ENCODE measurements at places on chromosomes 12 and 14.

- peak; percentile 72 for DNase-seq
Measured at GRCh38 chr14:77067632-77068516, 30.2 kb upstream of the CIPC start.

DNA sequence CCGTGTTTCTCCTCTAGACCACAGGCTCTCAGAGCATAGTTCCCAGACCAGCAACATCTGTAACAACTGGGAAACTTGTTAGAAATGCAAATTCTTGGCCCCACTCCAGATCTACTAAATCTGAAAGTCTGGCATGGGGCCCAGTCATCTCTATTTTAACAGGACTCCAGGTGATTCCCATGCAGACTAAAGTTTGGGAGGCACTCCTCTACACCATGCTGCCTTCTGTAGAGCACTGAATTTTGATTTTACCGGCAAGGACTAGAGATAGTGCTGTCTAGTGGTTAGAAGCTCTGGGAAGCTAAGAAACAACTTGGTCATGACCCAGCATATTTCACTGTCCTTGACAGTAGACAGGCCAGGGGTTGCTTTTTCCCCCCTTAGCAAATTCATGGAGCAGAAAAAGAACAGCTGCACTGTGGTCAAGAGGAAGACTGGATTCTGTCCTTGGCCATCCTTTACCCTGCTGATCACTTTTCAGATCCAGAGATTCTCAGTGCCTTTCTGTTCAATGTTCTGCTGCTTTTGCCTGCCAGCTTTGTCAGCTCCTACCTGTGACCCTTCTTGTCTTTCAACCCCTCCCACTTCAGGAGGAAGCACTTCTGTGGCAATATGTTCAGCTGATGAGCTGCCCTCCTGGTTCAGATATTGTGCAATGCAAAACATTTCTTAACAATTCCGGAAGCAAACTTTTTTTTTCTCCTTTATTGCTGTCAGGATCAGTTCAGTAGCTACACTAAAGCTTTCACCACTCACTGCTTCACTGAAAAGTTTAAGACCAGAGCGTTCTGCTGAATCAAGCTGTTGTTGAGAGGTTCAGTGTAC, 133.8 kb upstream of the NUDT4 start:
- peak; percentile 79 for DNase-seq

- DNase-seq, result peak; percentile 40
Measured at GRCh38 chr12:101878243-101878821, 952 bp downstream of the DRAM1 start.

DNA sequence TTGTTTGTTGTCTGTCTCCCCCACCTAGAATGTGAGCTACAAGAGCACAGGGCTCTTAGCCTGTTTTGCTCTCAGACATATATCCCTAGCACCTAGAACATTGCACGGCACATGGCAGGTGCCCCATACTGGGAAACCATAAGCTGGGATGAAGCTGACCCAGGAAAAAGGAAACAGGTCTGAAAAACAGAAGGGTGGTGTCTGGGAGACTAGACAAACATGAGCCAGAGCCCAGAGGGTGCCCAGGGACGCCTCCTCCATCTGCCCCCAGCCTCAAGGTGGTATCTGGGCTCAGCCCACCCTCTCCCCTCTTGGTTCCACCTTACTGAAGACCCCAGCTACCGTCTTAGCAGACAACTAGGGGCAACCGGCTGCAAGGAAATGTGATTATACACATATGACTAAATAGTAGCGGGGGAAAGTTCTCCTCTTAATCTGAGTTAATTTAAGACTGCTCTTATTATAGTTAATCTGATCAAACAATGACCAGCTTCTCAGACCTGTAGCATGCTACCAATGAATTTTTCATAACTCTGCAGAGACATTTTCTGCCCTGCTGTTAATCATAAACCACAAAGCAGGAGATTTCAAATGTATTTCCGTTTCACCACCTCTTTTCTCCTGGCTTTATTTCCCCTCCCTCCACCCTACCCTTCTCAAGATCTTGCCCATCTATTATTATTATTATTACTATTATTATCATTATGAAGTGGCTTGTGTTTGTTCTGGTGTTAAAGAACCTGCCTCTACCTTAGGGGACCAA, 31.9 kb downstream of the KSR2 start:
- DNase-seq, result no peak

DNA sequence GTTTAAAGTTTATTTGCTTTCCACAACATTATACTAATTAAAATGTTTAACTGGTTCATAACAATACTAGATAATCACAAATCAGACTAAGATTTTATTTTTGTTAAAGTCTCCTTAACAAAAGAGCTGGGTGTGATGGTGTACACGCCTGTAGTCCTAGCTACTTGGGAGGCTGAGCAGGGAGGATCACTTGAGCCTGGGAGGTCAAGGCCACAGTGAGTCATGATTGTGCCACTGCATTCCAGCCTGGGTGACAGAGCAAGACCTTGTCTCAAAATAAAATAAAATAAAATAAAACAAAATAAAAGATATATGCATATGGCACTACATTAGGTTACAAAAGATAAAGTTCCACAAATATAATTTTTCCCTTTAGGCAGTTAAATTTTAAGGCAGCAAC, 5.6 kb downstream of the MIS18BP1 start:
- peak; percentile 26 for DNase-seq

GRCh38 chr14:65279958-65280357, 132.6 kb upstream of the FUT8 start:
- no peak for DNase-seq

DNA sequence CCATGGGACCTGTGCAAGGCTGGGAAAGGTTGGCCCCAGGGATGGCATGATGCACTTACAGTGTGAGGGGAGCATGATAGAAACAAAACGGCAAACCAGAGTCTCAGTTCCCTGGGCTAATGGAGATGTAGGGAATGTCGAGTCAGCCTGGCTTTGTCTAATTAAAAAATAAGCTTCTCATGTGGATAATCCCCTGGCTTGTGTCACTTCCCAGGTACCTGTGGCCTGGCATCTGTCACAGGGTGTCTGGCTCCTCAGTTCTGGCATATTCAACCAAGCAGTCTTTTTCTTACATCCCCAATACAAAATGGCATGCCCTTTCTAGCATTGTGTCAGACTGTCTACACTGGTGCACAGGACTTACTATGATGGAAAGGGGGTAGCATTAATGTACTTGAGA, 261.4 kb downstream of the GRIN2B start:
- DNase-seq, result no peak

DNA sequence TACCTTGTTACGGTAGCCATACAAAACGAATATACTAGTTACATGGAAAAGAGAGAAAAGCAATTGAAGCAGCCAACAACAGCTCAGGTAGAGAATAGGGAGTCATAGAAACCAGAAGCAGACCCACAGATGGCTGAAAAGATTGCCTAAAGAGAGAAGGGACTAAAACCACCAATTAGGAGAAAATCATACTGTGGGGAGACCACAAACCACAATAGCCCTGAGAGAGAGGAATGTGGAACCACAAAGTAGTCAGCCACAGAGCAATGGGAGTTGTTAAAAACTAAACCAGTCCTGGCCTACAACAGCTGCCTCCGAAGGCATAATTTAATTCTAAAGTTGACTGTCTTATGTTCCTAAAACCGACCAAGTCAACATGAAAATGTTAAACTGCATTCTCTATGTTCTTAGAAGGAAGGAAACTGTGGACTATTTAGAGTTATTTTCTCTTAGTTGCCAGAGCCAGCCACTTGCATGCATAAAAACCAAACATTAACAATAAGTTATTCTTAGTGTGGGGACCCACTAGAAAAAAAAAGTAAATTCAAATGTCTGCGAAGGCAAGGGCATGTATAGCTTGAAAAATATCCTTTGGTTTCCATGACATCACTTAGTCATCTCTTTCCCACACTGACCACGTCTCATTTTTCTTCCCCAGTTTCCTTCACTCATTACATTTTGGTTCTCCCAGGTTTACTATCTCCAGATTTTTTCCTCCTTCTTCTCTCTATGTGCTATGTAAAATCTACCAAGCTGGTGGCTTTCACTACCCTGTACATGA, 398.1 kb downstream of the NOVA1 start:
- no peak for DNase-seq

- peak; percentile 40 for DNase-seq
Measured at GRCh38 chr14:57199921-57200320, 68.8 kb downstream of the EXOC5 start.

DNA sequence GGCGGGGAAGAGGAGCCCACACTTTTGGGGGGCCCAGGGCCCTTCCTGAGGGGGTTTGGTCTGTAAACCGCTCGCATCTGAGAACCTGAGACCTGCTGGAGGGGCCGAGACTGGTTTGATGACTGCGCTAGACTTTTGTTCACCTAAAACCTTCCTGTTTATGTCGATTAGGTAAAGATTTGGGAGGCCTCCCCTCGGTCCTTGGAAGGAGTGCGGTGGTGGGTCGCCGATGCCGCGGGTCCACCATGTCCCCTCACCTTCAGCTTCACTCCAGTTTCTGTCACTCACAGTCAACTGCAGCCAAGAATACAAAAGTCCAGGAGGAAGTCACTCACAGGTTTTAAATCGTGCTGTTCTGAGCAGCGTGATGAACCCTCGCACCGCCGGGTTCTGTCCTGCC, 10.5 kb upstream of the GALNT9 start:
- no peak for DNase-seq

DNA sequence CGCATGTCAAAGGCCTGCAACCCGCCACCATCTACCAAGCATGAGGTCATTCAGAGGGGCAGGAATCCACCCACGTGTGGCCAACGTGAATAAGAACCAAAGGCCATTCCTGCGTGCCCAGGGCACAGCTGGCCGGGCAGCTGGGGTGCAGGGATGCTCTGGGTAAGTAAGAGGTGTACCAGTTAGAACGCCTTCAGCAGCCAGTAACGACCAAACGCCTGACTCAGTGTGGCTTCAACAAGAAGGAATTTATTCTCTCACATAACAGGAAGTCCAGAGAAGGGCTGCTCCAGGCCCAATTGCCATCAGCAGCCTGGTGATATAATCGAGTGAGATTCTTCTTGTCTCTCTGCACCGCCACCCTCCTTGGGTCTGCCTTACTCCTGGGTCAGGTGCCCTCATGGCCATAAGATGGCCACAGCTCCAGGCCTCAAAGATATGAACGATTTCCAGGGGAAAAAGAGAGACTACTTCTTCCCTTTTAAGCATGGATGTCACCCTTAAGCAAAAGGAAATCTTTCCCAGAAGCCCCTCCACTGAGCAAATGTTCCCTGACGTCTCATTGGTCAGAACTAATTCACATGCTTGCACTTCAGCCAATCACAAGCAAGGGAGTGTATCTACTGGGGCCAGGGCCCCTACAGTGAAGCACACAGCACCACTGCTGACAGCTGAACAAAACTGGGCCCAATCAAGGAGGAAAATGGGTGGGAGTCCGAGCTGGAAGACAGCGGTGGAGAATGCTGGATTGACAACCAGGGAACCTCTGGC, 7.3 kb downstream of the TTC7B start:
- peak; percentile 54 for DNase-seq

GRCh38 chr12:560691-561390, 101.1 kb downstream of the B4GALNT3 start:
- DNase-seq, result no peak

DNA sequence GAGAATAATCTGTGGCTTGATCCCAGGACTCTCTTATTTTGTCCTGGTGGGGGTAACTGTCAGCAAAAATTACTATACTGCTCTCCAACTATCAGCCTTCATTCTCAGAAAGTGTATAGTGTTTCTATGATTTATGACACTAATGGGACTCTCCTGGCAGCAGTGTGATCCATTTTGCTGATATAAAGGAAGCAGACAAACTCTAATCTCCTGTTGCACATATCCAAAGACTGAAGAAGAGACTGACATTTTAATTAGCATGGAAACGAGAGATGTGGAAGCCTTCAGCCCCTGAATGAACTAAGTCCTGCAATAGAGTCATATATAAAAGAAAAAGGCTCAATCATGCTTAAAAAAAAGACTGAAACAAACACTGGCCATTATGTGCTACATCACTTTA, 127.8 kb upstream of the SSTR1 start:
- no peak for DNase-seq

DNA sequence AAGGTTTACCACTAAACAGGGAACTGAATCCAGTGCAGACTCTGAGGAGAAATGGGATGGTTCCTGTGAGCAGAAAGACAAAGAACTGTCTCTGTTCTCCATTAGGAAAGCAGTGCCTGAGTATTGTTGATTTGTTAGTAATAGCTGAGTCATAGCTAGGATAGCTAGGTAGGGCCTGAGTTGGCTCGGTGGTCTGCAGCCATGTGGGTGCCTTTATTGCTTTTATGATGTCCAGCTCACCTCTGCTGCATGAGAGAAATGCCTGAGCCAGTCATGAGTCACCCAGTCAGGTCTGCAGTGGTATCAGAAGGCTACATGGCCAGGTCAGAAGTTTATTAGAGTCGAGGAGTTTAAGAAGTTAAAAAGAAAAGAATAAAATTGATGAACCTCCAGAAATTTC, 24.2 kb downstream of the TRHDE start:
- peak; percentile 84 for DNase-seq

DNA sequence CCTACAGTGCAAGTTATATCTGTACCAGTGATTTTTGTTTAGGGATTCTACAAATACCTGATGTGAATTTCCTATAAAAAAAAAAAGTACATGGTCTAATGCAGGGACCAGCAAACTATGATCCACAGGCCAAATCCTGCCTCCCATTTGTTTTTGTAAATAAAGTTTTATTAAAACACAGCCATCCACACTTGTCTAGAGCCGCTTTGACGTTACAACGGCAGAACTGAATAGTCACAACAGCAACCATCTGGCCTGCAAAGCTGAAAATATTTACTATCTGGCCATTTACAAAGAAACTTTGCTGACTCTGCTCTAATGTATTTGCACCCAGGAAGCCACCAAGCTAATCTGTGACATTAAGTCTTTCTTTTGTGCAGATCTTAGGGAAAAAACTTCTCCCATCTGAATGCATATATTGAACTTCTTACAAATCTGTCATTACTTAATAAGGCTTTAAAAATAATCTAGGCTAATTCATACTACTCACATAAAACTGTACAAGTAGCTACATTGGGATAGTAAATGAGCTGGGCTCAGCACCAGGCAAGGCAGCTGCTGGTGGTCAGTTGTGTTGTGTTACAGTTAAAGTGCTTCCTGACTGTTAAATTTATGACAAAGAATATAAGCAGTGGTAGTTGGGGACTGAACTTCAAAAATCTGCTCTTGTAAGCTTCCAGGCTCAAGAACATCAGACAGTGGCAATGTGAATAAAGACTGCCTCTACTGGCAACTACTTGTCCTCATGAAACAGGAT, 303.3 kb downstream of the MED13L start:
- DNase-seq, result no peak

- DNase-seq, result no peak
Measured at GRCh38 chr12:104197264-104197663, 18.3 kb upstream of the TXNRD1 start.

DNA sequence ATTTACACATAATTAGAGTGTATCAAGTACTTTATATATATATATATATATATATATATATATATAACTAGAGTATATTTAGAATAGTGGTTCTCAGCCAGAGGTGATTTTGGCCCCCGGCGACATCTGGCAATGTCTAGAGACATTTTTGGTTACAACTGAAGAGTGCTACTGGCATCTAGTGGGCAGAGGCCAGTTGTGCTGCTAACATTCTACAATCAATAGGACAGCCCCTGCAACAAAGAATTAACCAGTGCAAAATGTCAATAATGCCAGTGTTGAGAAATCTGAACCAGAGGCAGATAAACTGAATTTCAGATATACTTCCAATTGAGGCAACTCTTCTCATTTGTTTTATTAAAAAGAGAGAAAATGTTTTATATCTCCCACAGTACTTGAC, 8.9 kb downstream of the GTF2A1 start:
- peak; percentile 37 for DNase-seq

GRCh38 chr14:70789961-70790360, 19.4 kb downstream of the MAP3K9 start:
- DNase-seq, result no peak

GRCh38 chr12:108214486-108214885, 85.4 kb downstream of the WSCD2 start:
- DNase-seq, result peak; percentile 19
